ENCODE measurements at places on chromosomes 12 and 14.

- DNase-seq: no peak
Observed at GRCh38 chr12:130076126-130076525, 86.1 kb upstream of the FZD10 start.

DNA sequence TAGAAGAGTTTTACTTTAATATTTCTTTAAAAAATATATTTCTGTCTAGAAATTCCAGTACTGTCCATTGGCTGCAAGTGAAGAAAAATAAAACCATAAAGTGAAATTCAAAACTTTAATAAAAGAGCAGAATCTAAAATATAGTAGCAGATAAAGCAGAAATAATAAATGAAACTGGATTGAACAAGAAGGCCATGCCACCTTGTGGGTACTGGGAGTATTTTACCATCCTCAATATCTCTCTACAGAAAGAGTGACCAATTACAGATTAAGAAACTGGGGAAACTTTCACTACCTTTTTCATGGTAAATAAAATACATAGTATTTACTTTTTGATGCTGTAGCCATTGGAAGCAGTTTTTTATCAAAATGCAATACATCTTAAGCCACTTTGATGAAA is 220.5 kb downstream of the BCAT1 start:
- DNase-seq: no peak

DNA sequence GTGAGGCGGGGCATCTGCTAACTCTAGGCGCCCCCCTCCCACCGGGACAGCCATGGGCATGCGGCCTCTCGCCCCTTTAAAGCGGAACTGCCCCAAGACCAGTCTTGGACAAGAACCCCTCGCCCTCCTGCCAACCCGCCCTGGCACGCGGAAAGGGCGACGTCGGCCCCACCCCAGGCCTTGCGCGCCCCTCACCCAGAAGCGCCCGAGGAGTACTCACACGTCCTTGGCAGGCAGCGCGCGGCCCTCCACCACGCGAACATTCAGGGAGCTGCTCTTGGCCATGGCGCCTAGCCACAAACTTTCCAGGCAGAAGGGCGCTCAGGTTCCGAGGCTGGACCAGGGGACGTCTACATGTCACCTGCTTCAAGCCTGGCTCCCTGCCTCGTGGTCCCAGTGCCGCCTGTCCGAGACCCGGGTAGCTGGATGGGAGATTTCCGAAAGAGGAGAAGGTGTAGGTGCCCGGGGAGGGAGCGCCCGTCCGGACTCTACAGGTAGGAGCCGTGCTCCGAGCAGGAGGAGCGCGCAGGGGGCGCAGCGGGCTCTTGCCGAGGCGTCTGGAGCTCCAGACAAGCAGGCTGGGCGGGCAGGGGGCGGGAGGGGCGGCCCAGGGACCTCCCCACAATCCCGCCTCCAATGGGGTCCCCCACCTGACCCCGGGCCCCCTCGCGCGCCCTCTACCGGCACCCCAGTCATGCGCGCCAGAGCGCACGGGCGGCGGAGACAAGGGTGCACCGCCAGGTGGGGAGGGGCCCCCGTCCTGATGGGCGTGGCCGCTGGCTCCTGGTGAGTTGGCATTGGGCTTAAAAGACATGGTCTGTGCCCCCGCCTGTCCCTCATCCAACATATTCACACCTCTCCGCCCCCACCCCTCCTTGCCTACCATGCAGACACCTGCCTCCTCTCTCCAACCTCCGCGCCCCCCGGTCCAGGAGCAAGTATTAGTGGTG is at the start of gene RASAL1:
RASAL1 (minus strand) TSS at position 584 of the 950 bp plus-strand sequence; CDS start at position 285, 299 bp downstream.
- DNase-seq: no peak

GRCh38 chr14:44490966-44491365 is 16.1 kb downstream of the FSCB start:
- DNase-seq: no peak

DNA sequence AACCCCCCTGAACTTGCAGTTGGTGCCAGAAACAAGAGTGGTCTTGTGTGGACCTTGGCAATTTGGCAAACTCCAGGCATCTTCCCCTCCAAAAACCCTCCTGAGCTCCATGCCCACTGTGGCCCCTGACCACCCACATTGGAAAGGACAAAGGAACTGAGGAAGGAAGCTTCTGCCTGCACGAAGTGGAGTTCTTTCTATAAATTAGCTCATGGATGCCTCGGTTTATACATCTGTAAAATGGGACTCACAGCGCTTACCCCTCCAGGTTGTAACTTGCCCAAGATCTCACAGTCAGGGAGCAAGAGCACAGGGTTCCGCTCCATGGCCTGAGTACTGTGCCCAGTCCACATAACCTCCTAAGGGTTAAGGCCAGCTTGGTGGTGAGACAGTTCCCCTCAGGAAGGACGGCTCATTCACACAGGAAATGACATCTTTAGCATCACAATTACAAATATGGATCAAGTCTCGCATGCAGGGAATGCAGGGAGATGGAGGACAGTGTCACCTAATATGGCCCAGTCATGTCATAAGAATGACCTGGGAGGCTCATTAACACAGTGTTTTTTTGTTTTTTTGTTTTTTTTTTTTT is 66.6 kb downstream of the CLMN start:
- no peak for DNase-seq

DNA sequence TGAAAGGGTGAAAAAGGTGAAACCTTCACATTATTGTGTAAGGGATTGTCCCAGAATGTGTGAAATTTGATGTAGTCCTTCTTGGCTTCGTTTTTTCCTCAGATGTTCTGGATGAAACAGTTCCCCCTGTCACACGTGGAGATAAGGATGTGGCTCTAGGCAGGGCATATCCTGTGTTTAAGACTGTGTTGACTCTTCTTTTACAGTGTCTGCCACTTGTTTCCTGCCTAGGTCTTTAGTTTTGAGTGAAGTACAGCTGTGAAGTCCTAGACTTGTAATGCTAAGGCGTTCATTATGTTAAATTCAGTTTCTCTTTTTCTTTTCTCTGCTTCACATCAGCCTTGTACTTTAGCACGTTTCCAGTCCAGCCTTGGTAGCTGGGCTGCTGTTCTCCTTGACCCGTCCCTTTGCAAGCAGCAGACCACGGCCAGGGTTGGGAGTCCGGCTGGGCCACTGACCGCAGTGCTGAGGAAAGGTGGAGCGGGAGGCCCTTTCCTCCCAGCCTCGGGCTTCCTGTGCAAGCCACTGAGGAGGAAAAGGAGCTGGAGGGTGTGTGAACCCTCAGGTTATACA is 59.1 kb downstream of the RASSF3 start:
- no peak for DNase-seq

- DNase-seq: no peak
Observed at GRCh38 chr14:92549859-92550230, 36.3 kb downstream of the RIN3 start.

DNA sequence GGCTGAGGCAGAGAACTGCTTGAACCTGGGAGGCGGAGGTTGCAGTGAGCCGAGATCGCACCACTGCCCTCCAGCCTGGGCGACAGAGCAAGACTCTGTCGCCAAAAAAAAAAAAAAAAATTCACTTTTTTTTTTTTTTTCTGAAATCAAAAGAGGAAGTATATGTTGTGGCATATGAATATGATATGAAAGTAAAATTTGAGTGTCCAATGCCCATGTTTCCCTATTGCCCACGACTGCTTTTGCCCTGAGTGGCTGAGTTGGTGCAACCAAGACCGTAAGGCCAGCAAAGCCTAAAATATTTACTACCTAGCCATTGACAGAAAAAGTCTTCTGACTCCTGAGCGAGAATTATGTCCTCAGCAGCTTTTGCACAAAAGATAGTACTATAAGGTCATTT is 101.7 kb upstream of the PARP11 start:
- DNase-seq: no peak

GRCh38 chr12:100860611-100861010 is 66.0 kb downstream of the ANO4 start:
- DNase-seq: no peak

- DNase-seq: no peak
Observed at GRCh38 chr12:51174501-51174900, 1.6 kb upstream of the TFCP2 start.

DNA sequence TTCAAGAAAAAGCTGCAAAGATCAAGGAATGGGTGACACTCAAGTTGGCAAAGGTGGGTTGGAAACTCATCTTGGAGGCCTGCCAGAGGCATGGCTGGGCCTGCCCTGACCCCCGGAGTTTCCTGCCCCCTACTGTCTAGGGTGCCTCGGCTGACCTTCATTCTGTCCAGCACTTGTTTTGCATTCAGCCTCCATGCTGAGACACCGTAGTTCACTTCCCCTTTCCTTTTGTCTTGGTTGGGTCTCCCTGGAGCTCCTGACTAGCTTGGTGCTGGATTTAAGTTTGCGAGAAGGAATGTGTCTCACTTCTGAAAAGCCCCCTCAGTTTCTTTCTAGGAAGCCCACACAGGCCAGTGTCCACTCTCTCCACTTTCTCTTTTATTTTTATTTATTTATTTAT is 26.5 kb downstream of the PLEKHH1 start:
- no peak for DNase-seq

DNA sequence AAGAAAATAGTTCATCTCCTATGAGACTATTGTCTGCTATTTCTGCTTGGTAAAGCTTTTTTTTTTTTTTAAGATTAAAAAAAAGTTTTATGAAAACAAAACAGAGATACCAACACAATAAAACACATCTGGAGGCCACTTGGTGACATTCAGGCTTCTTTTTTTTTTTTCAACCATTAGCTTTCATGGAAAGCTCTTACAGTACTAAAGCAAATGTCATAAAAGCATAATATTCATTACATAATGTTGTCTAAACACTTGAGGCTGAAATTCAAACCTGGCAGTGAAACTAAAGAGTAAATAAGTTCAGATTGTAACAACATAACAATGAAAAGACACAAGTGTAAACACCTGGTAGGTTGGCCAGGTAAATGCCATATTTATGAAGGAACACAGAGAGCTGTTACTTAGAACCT is 14.7 kb downstream of the PRICKLE1 start:
- no peak for DNase-seq

DNA sequence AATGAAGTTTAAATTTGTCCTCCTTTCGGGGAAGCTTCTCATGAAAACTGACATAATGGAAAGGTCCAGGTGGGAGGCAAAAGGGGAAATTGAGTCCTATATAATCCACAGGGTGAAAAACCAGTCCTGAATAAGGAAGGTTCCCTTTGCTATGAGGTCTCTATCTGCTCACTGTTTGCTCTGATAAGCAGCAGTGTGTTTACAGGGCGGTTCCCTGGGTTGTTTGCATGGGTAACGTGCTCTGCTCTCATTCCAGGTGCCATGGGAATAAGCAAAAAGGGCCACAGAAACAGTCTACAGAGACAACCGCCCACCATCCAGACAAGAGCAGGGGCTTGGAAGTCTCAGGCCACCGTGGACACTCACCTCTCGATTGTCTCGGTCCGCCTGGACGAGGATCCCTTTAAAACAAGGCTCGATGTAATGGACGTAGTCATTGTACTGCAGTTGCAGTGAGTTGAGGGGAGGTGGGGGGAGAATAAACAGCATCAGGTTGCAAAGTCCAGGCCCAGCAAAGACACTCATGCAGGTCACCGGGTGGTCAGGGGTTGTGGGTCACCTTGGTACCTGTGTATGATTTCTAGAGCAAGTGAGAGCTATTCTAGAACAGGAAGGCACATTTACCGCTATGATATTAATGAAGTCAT is 32.7 kb downstream of the CACNA2D4 start:
- no peak for DNase-seq

- no peak for DNase-seq
Observed at GRCh38 chr14:64417055-64417770, 29.1 kb downstream of the MTHFD1 start.

DNA sequence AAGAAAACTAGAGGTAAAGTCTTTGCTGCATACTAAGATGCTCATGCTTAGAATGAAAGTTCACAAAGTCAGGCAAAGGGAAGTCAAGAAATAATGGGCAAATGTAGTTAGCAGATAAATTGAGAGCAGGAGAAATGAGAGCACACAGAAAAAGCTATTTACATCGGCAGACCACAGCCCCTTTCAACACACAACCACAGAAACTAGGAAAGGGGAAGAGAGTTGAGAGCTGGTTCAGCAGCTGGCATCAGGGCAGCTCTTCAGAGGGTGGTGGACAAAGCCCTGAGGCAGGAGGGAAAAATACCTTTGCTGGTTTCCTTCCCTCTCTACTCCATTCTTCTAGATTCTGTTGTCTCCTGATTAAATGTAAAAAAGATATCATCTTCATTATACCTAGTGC is 95.4 kb upstream of the ANO4 start:
- no peak for DNase-seq

- DNase-seq: no peak
Observed at GRCh38 chr14:22039938-22040780, 366.5 kb upstream of the OR4E1 start.

DNA sequence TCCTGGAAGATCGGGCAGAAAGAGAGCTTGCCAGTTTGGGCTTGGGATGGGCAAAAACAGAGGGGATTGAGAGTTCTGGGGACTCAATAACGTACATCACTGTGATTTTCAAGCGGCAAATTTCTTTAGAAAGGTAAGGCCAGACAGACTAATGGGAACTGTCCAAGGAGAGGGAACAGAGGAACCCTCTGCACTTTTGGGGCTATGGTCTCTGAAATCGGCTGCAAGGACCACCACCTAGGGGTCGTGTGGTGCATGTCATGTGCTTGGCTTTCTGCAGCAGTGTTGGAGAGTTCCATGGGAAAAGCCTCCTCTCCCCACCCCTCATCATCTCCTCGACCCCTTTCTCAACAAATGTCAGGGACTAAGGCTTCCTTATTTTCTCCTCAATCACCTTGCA is 79.6 kb downstream of the PPM1A start:
- no peak for DNase-seq

GRCh38 chr12:102372087-102372486 is 108.3 kb downstream of the IGF1 start:
- no peak for DNase-seq

- no peak for DNase-seq
Observed at GRCh38 chr12:114986849-114987248, 302.9 kb upstream of the TBX3 start.

- DNase-seq: no peak
Observed at GRCh38 chr14:101077481-101078074, 174.1 kb upstream of the RTL1 start.

DNA sequence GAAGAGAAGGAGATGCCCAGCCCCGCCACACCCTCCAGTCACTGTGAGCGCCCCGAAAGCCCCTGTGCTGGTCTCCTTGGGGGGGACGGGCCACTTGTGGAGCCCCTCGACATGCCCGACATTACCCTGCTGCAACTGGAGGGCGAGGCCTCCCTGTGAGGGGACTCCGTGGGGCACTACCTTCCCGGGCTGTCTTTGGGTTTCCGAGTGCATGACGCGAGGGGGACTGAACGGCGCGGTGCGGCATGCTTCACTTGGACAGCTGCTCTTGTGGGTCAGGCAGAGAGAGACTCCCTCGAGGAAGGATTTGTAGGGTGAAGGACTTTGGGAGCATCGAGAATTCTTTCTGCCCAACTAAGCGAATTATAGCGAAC is 1.1 kb downstream of the CCDC184 start:
- no peak for DNase-seq
